ENCODE measurements at places on chromosomes 1 and 21.

GRCh38 chr1:43420874-43421273 lies 31.2 kb downstream of the SZT2 start:
- DNase-seq: no peak

DNA sequence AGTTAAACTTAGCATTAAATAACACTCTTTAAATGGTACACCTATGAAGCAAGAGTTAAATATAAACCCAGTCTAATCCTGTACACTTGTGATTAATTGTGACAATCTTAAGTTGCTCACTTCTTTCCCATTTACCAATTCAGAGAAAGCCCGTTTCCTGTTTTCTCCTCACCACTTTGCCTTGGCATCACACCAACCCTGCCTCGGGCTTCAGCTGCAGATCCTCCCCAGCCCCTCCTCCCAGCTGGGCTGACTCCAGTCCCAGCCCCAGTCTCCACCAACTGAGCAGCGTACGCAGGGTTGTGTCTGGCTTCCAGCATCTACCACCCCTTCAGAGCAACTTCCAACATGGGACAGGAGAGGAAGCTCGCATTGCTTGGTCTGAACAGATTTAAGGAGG lies 4.1 kb downstream of the PYCR2 start:
- no peak for DNase-seq

GRCh38 chr1:117284399-117285215 lies 73.9 kb upstream of the VTCN1 start:
- no peak for DNase-seq

DNA sequence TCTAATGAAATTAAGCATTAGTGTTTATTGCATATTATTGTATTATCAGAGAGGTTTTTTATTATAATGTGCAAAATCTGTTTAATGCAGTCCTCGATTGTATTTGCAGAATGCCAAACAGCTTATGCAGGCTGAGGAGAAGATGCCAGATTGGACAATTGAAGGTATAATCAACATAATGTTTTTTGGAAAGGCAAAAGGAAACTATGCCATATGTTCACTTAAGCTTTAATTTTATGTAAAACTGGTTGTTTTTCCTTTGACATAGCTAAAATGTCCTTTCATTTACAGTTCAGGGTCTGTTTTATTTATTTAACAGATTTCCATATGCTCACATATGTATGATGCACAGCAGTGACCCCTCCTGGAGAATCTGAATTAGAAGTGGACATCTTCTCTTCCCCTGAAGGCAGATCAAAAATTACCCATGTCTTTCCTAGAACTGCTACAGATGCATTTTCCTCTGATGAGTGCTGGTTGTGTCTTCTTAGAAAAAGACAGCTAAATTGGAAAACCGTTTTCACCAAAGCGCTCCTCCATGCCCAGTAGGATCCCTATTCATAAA lies 143.5 kb upstream of the USH2A start:
- DNase-seq: no peak

DNA sequence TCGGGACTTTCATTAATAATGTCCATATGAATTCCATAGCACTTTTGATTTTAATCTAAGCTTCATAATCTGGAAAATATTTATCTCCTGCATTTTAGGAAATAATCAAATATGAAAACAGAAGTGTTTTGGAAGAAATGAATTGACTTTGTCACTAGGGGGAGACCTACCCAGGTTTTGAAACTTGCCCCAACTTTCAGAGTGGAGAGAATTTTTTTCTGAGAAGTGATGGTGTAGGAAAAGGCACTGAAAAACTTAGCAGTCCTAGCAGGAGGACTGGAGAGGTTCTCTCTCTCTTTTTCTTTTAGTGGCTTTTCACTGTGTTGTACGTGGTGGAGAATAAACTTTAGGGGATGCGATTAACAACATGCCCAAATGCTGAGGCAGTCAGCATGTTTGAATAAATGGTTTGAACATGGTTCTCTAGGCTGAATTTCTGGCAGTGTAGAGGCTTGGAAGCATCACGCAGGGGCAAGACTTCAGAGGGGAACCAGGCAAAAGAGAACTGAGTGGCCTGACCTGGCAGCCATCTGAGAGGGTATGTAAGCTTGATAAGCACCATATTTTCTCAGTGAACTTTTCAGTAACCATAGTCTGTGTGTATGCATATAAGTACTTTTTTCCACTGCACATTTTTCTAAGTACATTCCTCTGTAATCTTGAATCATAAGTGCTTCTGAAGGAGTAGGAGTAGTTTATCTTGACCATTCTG lies 68.3 kb upstream of the NEK7 start:
- no peak for DNase-seq

DNA sequence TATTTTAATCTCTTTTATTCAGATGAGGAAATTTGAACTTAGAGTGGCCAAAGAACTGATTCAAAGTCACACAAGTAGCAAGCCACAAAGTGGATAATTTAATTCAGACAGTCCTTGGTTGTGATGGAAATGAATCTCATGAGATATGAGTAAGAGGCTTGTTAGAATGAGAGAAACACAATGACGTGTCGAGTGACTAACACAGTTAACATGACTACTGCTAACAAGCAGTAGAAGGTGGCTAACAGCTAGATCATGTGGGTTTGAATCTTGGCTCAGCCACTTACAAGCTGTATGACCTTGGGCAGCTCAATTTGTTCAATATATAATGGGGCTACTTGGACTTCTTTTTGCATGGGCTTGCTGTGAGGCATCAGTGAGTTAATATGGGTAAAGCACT lies 104.5 kb upstream of the LMO4 start:
- DNase-seq: no peak

DNA sequence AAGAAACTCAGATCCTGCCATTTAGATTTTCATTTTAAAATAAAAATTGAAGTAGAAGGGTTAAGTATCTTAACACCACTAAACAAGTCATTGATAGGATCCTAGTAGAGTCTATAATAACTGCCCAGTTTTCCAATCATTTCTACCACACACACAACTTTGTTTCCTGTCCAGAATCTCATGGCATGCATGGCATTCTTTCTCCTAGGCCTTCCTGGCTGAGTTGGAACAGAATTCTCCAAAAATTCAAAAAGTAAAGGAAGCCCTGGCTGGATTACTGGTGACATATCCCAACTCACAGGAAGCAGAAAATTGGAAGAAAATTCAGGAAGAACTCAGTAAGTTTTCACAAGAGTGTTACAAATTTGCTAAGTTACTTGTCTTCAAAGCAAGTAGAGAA lies 111.4 kb upstream of the BMP8A start:
- no peak for DNase-seq

- no peak for DNase-seq
Measured at GRCh38 chr1:46134660-46135331, 2.4 kb upstream of the PIK3R3 start.

DNA sequence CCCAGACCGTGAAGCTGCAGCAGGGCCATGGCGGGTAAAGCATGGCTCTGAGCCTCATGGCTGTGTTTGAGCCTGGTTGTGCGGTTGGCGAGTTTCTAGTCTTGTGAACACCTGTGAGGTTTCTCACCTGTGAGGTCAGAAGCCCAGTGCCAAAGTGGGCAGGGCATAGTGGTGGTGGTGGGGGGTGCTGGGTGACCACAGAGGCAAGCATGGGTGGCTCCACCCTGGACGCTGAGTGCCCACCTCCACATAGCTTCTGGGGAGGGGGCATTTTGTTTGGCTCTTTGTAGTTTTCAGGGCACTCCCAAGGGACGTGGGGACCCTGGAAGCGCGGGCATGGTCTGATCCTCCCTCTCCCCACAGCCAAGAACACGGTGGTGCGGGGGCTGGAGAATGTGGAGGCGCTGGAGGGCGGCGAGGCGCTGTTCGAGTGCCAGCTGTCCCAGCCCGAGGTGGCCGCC lies 91.1 kb downstream of the TRIM11 start:
- DNase-seq: no peak

DNA sequence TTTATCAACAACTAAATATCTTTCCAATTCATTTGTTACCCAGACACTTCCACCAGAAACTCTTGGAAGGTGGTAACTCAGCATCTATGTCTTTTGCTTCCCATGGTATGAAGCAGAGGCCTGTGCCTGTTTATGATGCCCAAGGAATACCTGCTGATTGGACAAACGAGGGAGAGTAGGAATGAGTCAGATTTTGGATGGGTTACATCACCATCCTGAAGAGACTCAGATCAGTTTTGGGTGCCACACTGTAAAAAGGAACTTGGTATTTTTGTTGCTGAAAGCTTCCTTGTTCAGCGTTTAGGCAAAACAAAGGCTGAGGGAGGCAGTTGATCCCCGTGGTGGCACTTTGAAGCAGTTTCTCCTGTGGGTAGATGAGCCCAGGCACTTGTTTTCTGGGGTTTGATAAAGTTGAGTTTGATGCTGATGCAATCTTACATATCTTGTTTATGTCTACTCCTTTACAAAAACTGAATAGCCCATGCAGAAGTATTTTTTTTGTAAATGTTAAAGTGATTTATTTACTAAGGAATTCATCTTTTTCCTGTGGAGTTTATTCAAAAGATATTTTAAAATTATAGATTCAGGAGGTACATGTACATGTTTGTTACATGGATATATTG lies 26.7 kb upstream of the CYP4X1 start:
- no peak for DNase-seq

GRCh38 chr1:55712148-55712547 lies 497.0 kb upstream of the USP24 start:
- DNase-seq: no peak

DNA sequence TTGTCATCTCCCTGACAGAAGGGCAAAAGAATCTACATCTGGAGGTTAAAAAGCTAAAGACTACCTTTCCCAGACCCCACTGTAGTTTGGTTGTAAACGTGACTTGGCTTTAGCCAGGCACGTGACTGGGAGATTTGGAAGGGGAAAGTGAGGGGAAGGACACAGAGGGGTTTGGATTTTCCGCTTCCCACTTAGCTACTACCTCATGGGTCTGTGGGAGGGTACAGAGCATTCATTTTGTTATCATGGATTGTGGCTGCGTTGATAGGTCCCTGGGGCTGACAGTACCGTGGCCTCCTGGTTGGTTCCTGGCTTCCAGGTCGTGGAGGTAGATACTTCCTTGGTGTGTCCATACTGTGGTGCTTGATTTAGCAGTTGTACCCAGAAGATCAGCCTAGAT lies 2.6 kb downstream of the CHD1L start:
- DNase-seq: no peak

DNA sequence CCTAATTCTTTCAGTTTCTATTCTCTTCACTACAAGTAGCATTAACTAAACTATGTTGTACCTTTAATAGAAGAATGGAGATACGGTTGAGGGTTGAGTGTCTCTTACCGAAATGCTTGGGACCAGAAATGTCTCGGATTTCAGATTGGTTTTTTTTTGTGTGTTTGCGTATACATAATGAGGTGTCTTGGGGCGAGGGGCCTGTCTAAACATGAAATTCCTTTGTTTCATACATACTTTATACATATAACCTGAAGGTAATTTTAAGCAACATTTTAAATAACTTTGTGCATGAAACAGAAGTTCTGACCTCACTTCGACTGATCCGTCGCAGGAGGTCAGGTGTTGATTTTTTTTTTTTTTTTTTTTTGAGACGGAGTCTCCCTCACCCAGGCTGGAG lies 36.3 kb upstream of the MYOCOS start:
- no peak for DNase-seq

DNA sequence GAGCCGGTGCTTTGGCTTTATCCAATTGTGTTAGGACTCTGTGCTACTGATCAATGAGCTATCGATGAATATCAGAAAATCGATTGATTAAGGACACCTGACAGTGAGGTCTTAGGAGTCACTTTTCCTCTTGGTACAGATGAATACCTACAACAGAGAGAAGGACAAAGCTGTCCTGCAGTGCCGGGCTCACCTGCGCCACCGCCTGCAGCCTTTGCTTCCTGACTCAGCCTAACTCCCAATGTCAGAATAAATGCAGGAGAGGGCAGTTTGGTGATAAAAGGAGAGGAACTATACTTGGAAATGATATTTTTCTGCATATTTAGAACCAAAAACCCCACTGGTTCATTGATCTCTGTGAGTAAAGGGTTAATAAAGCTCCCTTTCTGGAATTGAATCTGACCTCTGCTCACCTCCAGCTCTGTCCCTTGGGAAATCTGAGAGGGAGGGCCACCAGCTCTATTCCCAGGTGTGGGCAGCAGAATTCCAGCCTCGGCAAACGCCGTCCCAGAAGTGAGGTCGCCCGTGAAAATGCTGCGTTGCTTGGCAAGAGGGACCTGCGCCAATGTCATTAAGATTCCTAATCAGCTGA lies 39.3 kb downstream of the POFUT2 start:
- no peak for DNase-seq

GRCh38 chr1:199290186-199290585 lies 651.3 kb downstream of the PTPRC start:
- DNase-seq: no peak

- no peak for DNase-seq
Measured at GRCh38 chr1:91153341-91153740, 131.5 kb upstream of the ZNF644 start.

DNA sequence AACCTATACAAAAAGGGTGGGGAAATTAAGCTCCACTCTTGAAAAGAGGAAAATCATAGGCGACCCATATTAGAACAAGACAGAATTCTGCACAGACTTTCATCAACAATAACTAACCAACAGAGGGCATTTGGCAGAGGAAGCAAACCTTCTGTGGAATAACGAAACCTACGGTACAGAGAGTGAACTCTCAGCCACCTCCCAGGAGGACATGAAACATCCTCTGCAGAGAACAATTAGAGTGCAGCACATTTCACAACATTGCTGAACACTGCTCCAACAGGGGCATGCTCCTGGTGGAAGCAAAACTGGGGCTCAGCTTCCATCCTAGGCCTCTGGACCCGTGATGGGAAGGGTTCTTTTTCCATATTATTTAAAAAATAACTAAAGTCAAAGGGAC lies 110.9 kb downstream of the KCNJ15 start:
- DNase-seq: no peak

GRCh38 chr21:41121785-41122415 lies 46.1 kb upstream of the BACE2 start:
- DNase-seq: no peak

- no peak for DNase-seq
Measured at GRCh38 chr1:161179698-161180097, 2.4 kb upstream of the B4GALT3 start.

GRCh38 chr1:30751830-30752650 lies 5.5 kb downstream of the LAPTM5 start:
- no peak for DNase-seq

DNA sequence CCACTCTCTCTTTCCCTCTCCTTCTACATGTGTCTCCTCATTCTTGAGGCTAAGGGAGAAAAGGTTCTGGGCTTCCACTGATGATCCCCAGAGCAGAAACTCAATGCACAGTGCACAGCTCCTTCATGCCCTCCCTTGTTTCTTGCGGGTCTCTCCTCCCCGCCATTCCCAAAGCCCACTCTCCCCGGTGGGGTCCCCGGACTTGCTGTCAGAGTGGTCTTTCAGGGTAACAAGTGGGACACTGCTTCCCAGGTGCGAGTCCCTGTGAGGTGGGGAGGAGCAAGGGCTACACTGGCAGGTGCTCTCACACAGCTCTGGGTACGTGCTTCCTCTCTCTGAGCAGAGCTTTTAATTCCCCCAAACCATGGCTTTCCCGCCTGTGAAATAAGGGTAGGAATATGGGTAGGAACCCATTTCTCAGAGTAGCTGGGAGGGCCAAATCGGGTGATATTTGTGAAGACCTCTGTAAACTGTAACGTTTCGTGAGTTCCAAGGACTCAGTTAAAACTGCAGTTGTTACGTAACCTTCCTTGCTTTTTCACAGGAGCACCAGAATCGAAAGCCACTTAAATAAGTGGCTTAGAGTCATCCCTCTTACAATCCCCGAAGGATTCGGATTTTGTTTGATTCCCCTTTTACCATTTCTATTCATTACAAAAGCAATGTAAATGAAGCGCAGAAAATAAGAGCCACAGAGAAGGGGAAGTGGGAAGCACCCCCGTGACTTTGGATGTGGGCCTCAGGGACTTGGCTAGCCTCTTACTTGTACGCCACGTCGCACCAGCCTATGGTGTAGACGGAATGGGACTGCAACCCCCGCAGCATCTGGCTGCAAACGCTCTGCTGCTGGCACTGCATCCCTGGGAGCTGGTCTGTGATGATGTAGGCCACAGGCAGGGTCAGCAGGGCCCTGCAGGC lies 6.2 kb downstream of the PGLYRP3 start:
- no peak for DNase-seq
